ENCODE measurements at places on chromosomes 1 and 21.

DNA sequence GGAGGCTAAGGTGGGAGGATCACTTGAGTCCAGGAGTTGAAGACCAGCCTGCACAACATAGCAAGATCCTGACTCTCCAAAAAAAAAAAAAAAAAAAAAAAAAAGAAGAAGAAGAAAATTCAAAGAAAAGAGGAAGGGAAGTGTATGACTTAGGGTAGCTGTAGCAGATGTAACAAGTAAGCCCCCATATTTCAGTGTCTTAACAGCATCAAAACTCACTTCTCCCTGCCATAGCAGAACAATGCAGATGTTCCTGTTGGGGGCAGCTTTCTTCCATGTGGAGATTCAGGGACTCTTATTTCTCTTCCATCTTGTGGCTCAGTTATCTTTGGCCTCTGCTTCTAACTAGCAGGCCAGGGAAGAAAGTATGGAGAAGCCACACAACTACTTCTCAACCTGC is 10.2 kb upstream of the PTGFRN start:
- no peak for DNase-seq

DNA sequence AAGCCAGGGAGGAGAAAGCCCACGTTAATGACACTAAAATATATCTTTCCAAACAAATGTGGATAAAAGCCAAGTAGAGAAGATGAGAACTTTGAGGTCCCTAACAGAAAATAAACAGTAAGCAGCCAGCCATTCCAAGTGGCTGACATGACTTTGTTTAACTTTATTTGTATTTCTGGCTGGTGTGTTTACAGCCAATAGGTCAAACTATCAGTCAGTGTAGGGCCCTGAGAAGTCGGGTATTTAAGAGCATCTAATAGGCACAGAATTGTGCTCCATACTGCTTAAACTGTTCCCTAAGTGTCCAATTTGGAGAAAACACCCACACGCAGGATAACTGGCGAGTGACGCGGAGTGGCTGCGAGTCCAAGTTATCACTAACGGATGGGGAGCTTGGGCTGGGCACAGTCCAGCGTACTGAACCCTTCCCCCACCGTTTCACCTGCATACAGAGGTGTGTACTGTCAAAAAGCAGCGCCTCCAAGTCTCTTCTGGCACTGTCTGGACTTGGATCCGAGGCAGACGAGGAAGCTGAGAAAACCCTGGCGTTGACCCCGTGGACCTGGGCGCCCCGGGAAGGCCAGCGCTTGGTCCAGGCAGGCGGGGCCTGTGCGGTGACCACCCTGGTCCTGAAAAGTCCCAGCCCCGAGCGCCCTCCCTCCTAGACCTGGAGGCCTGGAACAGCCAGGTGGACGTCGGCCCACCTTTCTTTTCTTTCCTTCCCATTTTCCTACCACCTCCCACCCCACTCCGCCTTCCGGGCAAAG is 662 bp upstream of the LGALS8 start:
- DNase-seq: no peak

- DNase-seq: no peak
Observed at GRCh38 chr21:38777015-38777414, 28.7 kb upstream of the ETS2 start.

DNA sequence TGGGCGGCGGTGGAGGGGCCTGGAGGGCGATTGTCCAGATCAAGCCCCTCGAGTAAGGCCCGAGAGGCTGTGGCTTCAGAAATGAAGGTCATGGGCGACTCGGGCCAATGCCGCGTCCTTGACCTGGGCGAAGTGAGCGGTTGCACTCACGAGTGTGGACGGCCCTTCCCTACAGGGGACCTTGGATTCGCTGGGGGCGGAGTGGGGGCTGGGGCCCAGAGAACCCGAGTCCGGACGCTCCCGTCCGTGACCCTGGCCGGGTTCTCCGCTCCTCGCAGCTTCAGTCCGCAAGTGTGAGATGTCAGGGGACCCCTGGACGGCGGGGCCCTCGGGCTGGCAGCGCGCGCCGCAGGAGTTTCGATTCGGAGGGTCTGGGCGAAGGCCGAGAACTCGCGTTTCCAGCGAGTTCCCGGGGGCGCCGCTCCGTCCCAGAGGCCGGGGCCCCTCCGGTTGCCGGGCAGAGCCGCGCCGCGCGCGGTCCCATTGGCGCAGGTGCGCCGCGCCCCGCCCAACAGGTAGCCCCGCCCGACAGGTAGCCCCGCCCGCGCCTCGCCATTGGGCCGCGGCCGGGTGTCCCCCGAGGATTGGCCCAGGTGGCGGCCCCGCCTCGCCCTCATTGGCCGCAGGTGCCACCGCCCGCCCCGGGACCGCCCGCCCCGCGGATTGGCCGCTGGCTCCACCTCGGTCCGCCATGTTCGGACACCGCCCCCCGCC is at the start of gene PRKCZ:
TSS of gene PRKCZ (plus strand) at position 694 of the 714 bp plus-strand sequence. CDS start 220 bp downstream, outside the sequence.
- no peak for DNase-seq

DNA sequence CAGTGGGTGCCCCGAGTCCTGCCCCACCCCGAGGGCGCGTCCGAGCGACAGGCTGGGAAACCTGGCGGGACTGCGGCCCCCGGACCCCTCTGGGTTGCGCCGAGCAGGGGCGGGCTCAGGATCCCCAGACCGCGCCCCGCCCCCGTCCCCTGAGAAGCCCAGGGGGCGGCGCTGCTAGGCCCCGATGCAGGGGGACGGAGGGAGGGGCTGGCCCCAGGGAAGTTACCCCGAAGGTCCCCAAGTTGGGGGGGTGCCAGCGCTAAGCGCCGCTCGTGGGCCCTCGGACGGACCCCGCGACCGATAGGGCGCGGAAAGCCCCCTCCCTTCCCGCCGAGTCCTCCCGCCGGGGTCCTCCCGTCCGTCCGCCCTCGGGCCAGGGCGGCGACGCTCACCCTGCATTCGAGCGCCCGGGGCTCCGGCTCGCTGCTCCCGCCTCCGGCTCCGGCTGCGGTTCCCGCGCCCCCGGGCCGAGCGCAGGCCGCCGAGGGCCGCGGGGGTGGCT is 414 bp downstream of the GPR153 start:
- DNase-seq: no peak

DNA sequence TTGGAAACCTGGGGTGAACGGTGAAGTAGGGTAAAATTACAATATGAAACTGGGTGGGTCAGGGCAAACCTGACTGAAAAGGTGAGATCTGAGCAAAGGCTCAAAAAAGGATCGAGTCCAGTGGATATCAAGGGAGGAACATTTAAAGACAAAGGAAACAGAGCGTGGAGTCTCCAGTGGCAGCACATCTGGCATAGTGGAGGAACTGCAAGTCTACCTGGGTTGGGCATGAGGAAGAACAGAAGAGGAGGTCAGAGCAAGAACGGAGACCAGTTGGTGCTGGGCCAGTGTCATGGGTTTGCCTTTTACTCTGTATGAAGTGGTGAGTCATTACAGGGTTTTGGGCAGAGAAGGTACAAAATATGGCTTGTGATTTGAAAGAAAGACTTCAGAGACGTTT is 163.7 kb downstream of the NTPCR start:
- no peak for DNase-seq

DNA sequence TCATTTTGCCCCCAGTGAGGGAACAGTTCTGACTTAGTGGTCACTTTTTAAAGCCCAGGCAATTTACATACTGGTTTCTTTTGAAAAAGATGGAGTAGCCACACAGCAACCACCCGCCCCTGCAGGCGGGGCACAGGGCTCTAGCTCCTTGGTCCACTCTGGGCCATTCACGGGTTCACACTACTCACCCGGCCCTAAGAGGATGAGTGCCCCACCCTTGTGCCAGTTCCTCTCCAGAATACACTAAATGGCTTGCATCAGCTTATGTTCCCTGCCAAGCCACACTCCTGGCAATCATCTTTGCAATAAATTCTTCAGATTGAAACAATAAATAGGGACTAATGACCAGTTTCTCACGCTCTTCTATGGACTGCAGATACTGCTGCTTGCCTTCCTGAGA is 15.7 kb upstream of the ATP13A2 start:
- DNase-seq: no peak

Data from MM.1S (cell line).